ENCODE measurements at places on chromosomes 5 and 9.

GRCh38 chr5:179801304-179802206 is 5.1 kb downstream of the MGAT4B start:
- DNase-seq, result peak; percentile 80

GRCh38 chr5:83919071-83920041 is 198.7 kb upstream of the HAPLN1 start:
- DNase-seq, result no peak

GRCh38 chr5:103235891-103236290 is 22.7 kb upstream of the MACIR start:
- no peak for DNase-seq

GRCh38 chr9:131997779-131998178 is 81.9 kb downstream of the MED27 start:
- no peak for DNase-seq

DNA sequence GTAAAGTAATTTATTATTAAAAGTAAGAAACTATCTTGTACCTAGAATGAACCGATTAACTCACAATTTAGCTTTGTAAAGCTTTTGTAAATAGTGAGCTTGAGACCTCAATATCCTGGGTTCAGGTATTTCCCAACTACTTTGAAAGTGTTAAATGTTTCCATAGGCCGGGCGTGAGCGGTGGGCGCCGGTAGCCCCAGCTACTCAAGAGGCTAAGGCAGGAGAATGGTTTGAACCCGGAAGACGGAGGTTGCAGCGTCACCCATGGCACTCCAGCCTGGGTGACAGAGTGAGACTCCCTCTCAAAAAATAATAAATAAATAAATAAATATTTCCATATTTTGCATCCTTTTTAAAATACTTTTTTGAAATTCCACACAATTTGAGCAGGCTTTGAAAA is 1.5 kb upstream of the ANKH start:
- no peak for DNase-seq

DNA sequence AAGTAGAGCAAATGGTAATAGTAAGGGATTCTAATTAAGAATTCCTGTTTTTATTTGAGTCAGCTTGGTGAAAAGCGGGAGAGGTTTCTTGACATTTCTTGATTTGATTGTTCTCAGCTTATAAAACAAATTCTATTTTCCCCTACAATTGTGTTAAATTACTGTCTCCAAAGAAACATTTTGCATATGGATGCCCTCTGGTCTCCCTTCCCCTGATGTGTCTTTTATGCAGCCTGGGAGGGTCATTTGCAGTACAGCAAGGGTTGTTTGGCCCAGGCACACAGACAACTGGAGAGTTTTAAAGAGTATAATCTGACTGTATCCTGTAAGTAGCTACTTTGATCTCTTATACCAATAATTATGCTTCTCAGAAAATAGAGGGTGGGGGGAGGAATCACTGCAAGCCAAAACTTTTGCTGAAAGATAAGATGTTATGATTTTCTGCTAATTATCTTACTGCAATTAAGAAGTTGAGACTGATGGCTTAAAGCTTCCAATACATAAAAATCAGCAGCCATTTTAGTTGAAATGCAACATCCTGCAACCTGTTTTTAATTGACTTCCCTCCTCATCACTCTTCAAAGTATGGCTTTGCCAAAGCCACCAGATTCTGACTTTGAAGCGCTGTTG is 204.1 kb upstream of the SEMA6A start:
- no peak for DNase-seq

- DNase-seq, result peak; percentile 66
These were observed 35.9 kb downstream of the ASS1 start for GRCh38 chr9:130480673-130481072.

- no peak for DNase-seq
These were observed 893.5 kb upstream of the NUDT12 start for GRCh38 chr5:104456122-104456521.

- DNase-seq, result no peak
These were observed 42.2 kb downstream of the OSMR start for GRCh38 chr5:38888041-38888440.

GRCh38 chr5:77643654-77644370 is 5.3 kb upstream of the OTP start:
- no peak for DNase-seq

DNA sequence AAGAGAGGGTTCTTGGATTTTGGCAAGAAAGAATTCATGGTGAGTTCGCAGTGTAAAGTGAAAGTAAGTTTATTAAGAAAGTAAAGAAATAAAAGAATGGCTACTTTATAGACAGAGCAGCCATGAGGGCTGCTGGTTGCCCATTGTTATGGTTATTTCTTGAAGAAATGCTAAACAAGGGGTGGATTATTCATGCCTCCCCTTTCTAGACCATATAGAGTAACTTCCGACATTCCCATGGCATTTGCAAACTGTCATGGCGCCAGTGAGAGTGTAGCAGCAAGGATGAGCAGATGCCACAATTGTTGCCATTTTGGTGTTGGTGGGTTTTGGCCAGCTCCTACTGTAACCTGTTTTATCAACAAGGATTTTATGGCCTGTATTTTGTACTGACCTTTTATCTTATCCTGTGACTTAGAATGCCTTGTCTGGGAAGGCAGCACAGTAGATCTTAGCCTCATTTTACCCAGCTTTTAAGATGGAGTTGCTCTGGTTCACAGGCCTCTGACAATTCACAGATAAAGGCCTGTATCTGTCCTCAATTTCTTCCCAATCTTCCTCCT is 1026.1 kb upstream of the DMAC1 start:
- DNase-seq, result no peak

All from nephron progenitor cell (in vitro differentiated cells).